ENCODE measurements at places on chromosomes 3 and 15.

- no peak for DNase-seq
These were observed at the start of gene CCR2 for GRCh38 chr3:46353647-46354410. Gene CCR2, plus strand, starts transcription at chr3:46354111. Its CDS starts 3,417 bp downstream, at chr3:46357528.

DNA sequence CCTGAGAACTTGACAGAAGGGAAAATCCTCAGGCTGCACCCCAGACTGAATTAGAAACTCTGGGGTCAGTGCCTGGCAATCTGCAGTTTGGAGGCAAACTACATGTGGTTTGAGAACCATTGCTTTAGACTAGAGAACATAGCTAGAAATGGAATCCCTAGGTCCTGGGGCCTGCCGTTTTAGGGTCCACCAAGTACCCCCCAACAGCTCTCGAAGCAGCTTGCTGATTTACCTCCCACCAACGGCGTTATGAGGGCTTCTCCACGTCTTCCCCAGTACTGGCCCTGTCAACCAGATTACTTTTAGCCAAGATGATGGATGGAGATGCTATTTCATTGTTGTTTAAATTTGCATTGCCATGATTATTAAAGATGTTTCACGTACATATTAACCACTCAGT is 272.5 kb downstream of the XXYLT1 start:
- no peak for DNase-seq

DNA sequence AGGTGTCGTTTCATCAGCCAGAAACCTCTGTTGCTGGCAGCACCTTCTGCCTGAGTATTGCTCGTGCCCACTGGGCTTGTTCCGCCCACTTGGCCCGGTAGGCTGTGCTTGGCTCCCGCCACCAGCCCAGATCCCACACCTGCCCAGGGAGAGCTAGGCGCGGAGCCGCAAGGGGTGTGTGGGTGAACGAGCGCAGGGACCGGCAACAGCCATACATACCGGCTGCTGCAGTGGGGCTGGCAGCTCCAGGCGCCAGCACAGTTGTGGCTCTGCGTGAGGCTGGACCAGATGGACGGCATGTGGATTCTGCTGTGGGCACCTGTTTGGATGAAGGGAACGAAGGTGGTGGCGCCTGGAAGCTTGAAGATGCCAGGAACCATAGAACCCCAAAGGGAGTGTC is 331.5 kb upstream of the MCTP2 start:
- no peak for DNase-seq

GRCh38 chr15:51830276-51830806 is 888 bp downstream of the TMOD3 start:
- DNase-seq = peak; percentile 45

GRCh38 chr3:126826693-126827092 is 122.7 kb downstream of the CHCHD6 start:
- DNase-seq = no peak

GRCh38 chr3:37145611-37146010 is 28.8 kb downstream of the LRRFIP2 start:
- DNase-seq = peak; percentile 39

- DNase-seq = no peak
These were observed 780 bp downstream of the RPL22L1 start for GRCh38 chr3:170869239-170869590.

Measured in fibroblast of the aortic adventitia (primary cell).